ENCODE measurements at places on chromosomes 1 and 21.

GRCh38 chr1:166939741-166940375 is 35.5 kb downstream of the ILDR2 start:
- no peak for DNase-seq

GRCh38 chr21:29208682-29209059 is 78.2 kb downstream of the MAP3K7CL start:
- peak; percentile 78 for DNase-seq

- DNase-seq, result no peak
Observed at GRCh38 chr1:56073614-56074006, 505.8 kb downstream of the PLPP3 start.

GRCh38 chr1:76862447-76862846 is 4.8 kb upstream of the ST6GALNAC5 start:
- DNase-seq, result no peak

GRCh38 chr1:161068306-161069234 is 1.1 kb downstream of the ARHGAP30 start:
- peak; percentile 66 for DNase-seq

GRCh38 chr1:33257772-33258712 is 1.8 kb downstream of the ZNF362 start:
- DNase-seq, result no peak

DNA sequence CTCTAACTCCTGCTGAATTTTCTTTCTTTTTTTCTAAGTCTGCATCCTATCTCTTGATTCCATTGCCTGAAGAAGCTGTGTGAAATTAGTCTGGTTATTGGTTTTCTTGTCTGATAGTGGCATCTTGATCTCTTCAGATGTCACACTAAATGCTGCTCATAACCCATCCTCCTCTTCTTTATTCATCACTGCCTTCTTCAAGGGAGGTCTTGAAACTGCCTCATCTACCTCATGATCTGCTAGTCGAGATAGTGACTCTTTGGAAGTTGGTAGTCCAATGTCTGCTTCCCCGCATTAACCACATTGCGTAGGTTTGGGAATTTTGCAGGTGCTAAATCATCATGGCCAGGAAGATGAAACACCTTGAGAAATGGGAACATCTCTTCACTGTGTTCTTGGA is 15.7 kb downstream of the DYRK3 start:
- DNase-seq, result no peak

GRCh38 chr1:81801651-81802456 is 1.1 kb downstream of the ADGRL2 start:
- DNase-seq, result no peak

- DNase-seq, result no peak
Observed at GRCh38 chr21:45836268-45836655, 145.3 kb upstream of the COL6A1 start.

DNA sequence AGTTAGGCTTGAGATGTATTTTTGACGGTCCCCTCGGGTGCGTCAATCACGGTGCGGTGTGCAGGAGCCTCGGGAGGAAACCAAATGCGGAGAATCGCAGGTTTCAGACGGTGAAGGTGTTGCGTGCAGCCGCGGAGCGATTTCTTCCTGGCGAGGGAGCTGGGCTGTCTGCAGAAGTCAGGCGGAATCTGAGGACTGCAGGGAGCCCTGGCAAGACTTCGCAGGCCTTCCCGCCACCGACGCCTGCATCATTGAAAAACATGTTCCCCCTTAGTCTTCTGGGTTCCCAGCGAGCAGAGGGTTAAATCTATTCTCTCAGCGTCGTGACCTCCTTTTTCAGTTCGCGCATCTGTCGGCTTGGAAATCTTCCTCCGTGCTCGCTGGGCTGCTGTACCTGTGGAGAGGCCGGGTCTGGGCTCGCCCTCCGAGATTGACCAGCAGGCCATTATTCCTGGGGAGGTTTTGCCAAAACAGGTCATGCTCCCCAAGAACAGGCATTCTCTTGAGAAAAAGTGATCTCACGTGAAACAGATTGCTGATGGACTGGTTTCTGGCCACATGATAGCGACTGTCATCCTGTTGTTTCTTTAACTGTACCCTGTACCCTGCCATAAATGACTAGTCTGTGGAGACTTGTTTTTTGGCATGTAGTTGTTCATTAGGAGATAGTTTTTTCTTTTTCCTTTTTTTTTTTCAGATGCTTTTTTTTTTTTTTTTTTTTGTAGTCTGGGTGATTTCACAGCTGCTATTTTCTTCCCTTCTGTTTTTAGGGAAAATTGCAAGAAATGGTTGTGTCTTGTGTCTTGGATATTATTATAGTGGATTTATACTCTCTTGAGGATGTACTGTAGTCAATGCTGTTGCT is 894 bp downstream of the EPB41 start:
- DNase-seq, result no peak

- DNase-seq, result no peak
Observed at GRCh38 chr1:23088027-23088426, 68.8 kb downstream of the KDM1A start.

- DNase-seq, result no peak
Observed at GRCh38 chr1:9319789-9320519, 27.3 kb downstream of the SPSB1 start.

- DNase-seq, result no peak
Observed at GRCh38 chr1:176566004-176566975, 103.3 kb downstream of the PAPPA2 start.

GRCh38 chr1:192669174-192669573 is 33.2 kb downstream of the RGS13 start:
- no peak for DNase-seq

Measured in A172 (cell line).